ENCODE measurements at places on chromosomes 7 and 10. TPM values are rescaled to one million over a fixed set of nuclear protein-coding genes. Genes with fewer than 3 reads are reported as not detected.

GRCh38 chr7:2968176-2968575, 75.5 kb downstream of the CARD11 start:
- DNase-seq, result no peak

DNA sequence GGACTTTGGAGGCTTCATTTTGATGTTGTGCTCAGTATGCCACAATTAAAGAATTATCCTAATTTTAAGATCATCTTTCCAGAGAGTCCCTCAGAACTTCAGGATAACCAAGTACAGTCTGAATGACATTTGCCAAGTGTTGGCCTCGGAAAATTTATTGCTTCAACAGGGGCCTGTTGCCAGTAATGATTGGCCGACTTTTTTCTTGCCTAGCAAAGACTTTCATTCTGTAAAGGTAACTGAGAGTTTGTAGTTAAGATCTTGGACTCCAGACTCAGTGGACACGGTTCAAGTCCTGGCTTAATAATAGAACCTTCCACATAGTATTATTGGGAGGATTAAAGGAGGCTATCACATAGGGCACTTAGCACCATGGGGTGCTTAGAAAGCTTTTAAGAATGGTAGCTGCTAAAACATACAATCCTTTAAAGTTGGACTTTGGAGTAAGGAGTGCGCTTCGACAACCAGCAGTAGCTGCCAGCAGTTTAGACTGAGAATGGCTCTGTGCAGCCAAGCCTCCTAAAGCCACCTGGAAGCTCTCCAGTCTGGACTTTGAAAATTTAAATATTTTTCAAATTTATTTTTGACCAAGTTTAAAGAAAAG, 90.0 kb downstream of the PLCE1 start:
- no peak for DNase-seq

Gene GPR15LG
- polyA plus RNA-seq, result not detected

Gene PDE1C
- 2.1 TPM for polyA plus RNA-seq

GRCh38 chr7:23372611-23373010, 73.5 kb downstream of the MALSU1 start:
- no peak for DNase-seq

DNA sequence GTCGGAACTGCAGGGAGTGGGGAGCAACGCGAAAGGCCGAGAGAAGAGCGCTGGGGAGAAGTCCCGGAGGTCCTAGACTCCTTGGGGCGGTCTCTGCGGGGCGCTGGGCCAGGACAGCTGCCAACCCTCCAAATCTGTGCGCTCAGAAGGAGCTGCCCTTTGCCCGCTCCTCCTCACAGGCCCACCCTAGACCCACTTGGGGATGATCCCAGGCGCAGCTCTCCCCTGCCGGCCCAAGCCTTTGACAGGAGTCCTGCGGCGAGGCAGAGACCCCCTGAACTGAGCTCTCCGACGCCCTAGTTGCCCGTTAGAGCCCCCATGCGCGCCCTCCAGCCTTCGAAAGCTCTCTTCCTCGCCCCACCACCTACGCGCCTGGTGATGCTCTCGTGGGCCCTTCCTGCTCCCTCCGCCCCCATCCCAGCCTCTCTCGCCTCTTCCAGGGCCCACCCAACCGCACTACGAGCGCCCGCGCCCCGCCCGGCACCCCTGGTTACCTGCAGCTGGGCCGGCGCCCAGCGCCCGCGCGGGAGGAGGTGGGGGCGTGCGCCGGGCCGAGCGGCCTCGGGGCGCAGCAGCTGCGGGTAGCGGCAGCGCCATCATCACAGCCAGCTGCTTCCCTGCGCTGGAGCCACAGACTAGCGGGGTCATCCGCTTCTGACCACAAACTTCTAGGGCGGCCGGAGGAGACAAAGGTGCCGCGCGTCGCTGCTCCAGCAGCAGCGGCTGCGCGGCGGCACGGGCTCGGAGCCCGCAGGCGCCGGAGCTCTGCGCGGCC, 353.4 kb downstream of the DNAJB6 start:
- DNase-seq, result no peak

DNA sequence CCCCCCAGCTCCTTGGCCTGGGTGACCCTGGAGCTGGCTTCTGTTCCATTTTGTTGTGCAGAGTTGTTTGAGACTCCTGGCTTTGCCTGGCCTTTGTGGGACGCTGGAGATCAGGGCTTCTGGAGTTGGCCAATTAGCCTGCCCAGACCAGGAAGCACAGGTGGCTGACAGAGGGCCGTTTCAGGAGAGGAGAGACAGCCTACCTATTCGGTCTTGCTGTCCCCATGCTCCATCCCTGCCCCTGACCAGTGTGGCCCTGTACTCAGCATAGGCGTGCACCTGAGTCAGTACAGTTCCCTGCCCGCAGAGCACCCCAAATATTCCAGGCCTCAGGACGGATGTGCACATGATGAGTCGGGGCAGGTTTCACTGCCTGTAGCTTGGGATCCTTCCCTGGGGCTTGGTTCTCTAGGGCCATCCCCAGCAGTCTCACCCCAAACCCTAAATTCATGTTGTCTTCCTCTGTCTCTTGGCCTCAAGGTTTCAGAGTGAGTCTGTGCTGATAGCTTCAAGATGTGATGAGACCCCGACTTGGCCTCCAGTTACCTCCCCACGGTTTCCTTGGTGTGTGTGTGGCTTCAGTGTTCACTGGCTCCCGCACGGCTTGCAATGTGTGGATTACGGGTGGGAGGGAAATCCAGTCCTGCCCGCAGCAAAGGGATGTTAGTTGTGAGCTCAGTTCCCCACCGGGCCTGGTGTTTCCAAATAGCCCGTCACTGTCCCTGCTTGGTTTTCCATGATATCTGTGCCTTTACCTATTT, 44.7 kb downstream of the HTRA1 start:
- no peak for DNase-seq

Gene BEND7
- 5.9 TPM for polyA plus RNA-seq

- no peak for DNase-seq
Observed at GRCh38 chr10:70967591-70968587, 79.5 kb upstream of the PCBD1 start.

Gene LEP
- polyA plus RNA-seq, result 0.05 TPM

- no peak for DNase-seq
Observed at GRCh38 chr10:34024693-34025425, 690.4 kb upstream of the NRP1 start.

Gene HOXA4
- polyA plus RNA-seq, result 24.6 TPM

- peak; percentile 7 for DNase-seq
Observed at GRCh38 chr7:3300221-3300650, 816 bp upstream of the SDK1 start.

GRCh38 chr7:90119178-90119971, 34.9 kb upstream of the STEAP1 start:
- DNase-seq, result peak; percentile 34

DNA sequence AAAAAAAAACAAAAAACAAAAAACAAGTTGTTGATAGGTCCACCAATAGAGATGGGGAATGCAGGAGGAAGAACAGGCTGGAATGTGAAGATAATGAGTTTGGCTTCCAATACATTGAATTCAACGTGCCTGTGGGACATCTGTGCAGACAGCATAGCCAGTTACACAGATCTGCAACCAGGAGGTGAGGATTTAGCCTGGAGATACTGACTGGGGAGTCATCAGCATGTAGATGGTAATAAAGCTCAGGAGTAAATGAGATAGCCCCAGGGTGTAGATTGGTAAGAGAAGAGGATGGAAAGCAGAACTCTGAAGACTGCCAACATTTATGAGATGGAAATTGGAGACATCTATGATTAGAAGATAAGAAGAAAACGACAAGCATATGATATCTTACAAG, 4.7 kb upstream of the TRIM8 start:
- no peak for DNase-seq

DNA sequence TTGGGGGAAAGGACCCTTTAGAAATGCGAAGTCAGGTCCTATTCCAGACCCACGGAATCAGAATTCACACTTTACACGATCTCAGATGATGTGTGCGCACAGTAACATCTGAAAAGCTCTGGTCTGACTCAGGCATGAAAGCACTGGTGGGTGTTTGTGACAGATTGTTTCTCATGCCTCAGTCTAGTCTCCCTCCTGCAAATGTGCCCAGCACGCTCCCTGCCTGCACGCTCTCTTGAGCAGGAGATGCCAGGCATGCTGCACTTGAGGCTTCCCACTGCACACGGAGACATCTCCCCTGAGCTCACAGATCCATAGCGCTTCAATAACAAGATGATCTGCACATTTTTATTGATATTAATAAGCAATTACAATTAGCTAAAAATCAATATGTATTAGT, 23.6 kb upstream of the ZNF37A start:
- no peak for DNase-seq

DNA sequence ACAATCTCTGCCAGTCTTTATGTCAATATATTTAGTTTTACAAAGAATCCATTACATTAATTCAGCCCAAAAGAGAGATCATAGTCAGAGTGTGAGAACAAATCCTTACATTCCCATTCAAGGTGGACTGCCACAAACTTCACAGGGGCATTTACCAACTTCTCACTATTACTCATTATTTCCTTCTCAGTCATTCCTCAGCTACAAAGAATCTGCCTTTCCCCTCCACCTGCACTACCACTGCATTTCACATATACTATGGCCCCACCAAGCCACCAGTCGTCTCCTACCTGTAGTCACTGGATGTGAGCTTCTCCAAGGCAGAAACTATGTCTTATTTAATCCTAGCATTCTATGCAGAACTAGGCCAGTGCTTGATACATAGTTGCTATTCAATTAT, 94.3 kb downstream of the USP6NL start:
- DNase-seq, result no peak

Gene C10orf71
- 41.8 TPM for polyA plus RNA-seq

Gene GRID1
- polyA plus RNA-seq, result 3.0 TPM

DNA sequence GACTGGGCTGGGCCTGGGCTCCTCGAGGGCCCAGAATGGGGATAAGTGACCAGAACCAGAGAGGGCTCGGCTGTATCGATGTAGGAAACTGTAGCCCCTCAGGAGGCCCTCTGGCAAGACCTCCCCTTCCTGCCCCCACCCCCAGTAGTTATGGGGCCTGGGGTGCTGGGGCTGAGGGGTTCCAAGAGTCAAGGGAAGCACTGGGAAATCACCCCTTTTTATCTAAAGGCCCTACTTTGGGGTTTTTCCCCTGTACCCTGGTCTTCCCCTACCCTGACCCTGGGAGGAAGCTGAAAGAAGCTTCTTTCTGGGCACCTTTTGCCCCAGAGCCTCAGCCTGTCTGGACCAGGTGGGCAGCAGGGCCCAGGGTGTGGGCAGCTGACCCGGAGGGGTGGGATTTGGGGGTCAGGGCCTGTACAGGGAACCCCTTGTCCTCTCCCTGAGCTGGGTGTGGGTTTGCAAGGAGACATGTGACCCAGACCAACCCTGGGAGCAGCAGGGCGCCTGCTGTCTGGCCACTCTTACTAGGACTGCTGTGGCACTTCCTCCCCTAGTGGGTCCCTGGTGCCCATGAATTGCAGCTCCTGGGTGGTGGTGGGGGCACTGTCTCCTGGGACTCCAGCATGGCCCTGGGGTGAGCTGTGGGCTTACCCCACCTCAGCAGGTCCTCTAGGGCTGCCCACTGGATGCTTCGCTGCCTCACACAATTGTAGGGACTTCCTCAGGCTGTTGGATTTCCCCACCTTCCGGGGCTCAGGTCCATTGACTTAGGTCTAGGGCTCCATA, 1.5 kb downstream of the IRF5 start:
- DNase-seq, result no peak

Gene ACSM6
- not detected for polyA plus RNA-seq

GRCh38 chr7:27079234-27079975, 16.4 kb downstream of the HOXA1 start:
- DNase-seq, result no peak

DNA sequence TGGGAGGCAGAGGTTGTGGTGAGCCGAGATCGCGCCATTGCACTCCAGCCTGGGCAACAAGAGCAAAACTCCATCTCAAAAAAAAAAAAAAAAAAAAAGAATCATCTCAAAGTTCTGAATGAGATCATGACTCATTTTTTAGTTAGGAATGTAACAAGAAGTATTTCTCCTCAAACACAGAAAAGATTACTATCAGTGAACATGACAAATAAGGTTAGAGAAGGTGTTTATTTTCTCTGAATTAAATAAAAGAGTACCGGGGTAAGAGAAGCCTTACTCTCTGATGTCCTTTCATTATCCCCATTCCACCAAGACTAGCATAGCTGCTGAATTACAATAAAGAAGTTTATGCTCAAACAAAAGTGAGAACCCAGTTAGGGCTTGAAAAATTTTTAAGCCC, 50.1 kb downstream of the IPMK start:
- no peak for DNase-seq

Gene UCMA
- not detected for polyA plus RNA-seq

GRCh38 chr7:18896343-18896975, 221.0 kb downstream of the TWIST1 start:
- no peak for DNase-seq

Gene TLL2
- 0.72 TPM for polyA plus RNA-seq

DNA sequence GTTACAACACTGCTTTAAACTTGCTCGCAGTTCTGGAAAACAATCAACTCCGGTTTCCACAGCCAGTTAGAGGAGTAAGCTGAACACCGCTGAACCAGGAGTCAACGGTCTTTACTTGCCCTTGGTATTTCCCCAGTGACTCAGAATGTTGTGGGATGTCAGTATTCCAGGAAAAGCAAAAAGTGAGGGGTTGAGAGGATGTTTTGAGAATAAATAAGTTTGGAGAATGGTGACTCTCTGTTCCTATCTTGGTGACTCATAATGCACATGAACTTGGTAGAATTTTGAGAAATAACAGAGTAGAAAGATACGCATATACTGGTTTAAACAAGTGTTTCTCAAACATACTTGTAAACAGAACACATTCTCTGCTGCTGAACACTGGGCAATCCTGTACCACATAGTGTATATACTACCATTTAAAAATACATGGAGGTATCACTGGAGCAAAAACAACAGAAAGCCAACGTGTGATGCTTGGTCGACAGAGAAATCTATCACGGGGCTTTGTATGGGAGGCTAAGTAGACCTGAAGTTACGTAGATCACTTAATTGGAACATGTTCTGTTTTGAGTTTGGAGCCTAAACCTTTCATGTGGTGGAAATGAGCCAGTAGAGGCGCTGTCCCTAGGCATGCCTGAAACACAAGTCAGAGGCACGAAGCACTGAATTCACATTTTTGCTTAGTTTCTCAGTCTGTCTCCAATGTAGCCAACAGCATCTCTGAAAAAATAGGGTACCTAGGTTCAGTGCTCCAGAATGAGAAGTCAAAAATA, 534.3 kb downstream of the PARD3 start:
- DNase-seq, result peak; percentile 47

- no peak for DNase-seq
Observed at GRCh38 chr10:3886641-3887251, 101.7 kb upstream of the KLF6 start.

GRCh38 chr10:5538446-5538845, 13.7 kb downstream of the CALML3 start:
- DNase-seq, result no peak

DNA sequence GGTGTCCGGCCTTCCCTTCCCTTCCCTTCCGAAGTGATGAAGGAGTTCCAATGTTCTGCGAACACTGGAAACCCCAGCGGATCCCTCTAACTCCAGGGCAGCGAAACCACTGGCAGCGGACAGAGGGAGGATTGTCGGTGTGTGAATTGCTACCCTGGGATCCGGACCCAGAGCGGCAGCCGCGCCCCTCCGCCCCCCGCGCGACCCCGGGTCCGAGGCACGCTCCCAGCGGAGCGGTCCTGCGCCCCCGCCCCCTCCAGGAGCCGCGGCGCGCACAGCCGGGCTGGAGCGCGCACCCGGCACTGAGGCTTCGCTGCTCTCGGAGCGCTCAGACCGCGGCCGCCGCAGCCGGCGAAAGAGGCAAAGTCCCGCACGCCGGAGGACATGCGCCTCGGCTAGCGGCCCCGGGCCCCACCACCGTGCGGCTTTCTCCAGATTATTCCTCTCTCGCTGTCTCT, at the start of gene PTPRZ1:
TSS of gene PTPRZ1 (plus strand) at position 331 of the 458 bp plus-strand sequence. CDS start 339 bp downstream, outside the sequence.
- peak; percentile 54 for DNase-seq

All from hindlimb muscle (tissue), 1 donor.